ENCODE measurements at places on chromosomes 6 and 20.

DNA sequence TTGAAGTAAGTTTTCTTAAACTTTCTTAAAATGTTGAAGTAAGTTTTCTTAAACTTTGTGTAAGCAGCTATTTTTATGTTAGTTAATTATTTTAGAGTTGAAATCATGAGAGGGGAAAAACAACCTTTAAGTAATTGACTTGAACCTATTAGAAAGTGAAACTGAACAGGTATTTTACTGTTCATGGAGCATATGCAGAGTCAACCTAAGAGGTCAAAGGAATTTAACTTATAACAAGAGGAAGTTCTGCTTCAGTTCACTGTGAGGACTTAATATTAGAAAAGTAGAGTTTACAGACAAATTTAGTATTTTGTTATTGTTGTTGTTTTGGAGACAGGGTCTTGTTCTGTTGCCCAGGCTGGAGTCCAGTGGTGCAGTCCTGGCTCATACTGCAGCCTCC, 38.0 kb downstream of the CDYL start:
- DNase-seq, result no peak

GRCh38 chr6:63888416-63888815, 252.8 kb downstream of the PHF3 start:
- no peak for DNase-seq

- no peak for DNase-seq
Measured at GRCh38 chr6:13354331-13355042, 26.1 kb upstream of the TBC1D7 start.

GRCh38 chr6:130858498-130859160, 31.4 kb downstream of the SMLR1 start:
- no peak for DNase-seq

GRCh38 chr20:60729135-60729900, 522.7 kb upstream of the CDH4 start:
- DNase-seq, result no peak
